ENCODE measurements at places on chromosomes 13 and 19.

GRCh38 chr13:27774169-27774568, 18.1 kb upstream of the GSX1 start:
- no peak for DNase-seq

DNA sequence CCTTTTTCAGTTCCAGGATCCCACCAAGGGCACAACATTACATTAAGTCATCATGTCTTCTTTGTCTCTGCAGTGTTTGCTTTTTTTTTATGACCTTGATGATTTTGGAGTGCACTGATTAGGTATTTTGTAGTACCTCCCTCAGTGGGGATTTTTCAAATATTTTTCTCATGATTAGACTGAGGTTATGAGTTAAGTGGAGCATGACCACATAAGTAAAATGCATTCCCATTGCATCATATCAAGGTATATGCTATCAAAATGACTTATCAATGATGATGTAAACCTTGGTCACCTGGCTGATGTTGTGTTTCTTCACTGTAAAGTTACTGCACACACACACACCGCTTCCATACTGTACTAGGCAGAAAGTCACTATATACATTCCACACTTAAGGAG, 96.7 kb upstream of the TRPC4 start:
- no peak for DNase-seq

- peak; percentile 28 for DNase-seq
Measured at GRCh38 chr13:32443111-32443510, 15.2 kb upstream of the N4BP2L1 start.

DNA sequence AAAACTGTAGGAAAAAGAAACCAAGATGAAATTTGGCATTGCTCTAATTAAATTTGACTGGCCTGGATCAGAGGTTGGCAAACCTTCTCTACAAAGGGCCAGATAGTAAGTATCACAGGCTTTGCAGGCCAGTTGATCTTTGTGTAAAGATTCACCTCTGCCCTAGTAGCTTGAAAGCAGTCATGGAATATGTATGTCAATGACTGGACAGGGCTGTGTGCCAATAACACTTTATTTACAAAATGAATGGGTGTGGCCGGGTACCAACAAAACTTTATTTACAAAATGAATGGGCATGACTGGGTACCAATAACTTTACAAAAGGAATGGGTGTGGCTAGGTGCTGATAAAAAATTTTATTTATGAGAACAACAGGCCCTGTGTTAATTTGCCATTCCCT, 20.0 kb downstream of the SIN3B start:
- no peak for DNase-seq

- peak; percentile 33 for DNase-seq
Measured at GRCh38 chr13:50914848-50915247, 5.3 kb downstream of the RNASEH2B start.

DNA sequence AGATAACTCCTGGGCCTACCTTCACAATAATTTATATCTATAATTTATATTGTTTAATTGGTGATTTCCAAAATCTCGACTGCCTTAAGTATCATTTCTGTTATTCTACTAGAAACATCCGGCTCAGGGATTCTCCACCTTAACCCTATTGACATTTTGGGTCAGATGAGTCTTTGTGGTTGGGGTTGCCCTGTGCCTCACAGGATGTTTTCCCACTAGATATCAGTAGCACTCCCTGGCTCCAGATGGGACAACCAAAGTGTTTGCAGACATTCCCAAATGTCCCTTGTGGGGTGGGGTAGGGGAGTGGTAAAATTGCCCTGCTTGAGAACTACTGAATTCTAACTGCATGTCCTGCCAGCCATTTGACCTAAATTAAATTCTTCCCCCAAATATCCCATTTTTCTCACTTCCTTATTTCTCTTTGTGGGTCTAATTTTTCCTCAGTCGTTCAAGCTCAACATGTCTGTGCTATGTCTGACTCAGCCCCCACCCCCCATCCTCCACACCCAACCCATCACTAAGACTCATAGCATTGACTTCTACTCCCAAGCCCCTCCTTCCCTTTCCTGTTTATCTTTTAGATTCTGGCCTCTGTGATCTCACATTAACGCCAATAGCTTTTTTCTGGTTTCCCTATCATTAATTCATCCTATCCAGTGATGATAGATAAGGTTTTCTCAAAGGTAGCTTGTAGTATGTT, 545.1 kb downstream of the EFNB2 start:
- peak; percentile 58 for DNase-seq
